Osteocyte (in vitro differentiated cells): ENCODE measurements at places on chromosomes 1 and 21. TPM values are rescaled to one million over a fixed set of nuclear protein-coding genes. Genes with fewer than 3 reads are reported as not detected.
A peak's percentile ranks its signal among the peaks of the same experiment; 100 is the strongest.

F11R gene
- total RNA-seq = 1.4 and 1.5 TPM in 2 replicates

- H3K27ac ChIP-seq = no peak overlapping the region
- no peaks in the 10 kb centered on the region for H3K36me3 ChIP-seq
- no peak overlapping the region for H3K4me3 ChIP-seq
- no peak for DNase-seq
- H3K27me3 ChIP-seq = no peaks in the 10 kb centered on the region
- H3K4me1 ChIP-seq = peaks cover 51% of the 10 kb centered on the region
Observed at GRCh38 chr1:77673030-77673429, 9.4 kb downstream of the ZZZ3 start.

- peaks cover 43% of the 10 kb centered on the region for H3K4me1 ChIP-seq
- H3K36me3 ChIP-seq = peaks cover 7% of the 10 kb centered on the region
- DNase-seq = no peak
Observed at GRCh38 chr1:17094664-17095063, 24.6 kb downstream of the PADI2 start.

GRCh38 chr1:161884475-161884874 lies 118.4 kb downstream of the ATF6 start:
- no peaks in the 10 kb centered on the region for H3K27me3 ChIP-seq
- H3K4me1 ChIP-seq = peaks cover 31% of the 10 kb centered on the region
- no peak for DNase-seq
- H3K4me3 ChIP-seq = peak overlapping the region; percentile 26
- peak overlapping the region; percentile 79 for H3K27ac ChIP-seq

C1orf185 gene
- total RNA-seq = not detected in 2 replicates

DNA sequence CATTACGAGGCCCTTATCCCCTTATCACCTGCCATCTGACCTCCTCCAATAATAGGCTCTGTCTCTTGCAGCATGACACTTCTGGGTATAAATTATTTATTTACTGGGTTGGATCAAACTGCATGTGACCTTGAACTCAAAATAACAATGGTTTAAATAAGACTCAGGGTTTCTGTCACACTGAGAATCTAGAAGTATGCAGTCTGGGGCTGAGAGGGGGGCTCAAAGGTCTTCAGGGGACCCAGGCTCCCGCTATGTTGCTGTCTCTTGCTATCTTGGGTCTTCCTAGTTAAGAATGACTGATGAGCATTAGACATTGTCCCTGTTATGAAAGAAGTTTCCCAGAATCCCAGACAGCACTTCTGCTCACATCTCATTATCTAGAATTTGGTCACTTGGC lies 133.5 kb downstream of the URB2 start:
- no peak overlapping the region for H3K27ac ChIP-seq
- peaks cover 8% of the 10 kb centered on the region for H3K4me1 ChIP-seq
- H3K4me3 ChIP-seq = no peak overlapping the region
- DNase-seq = no peak
- H3K27me3 ChIP-seq = peaks cover 13% of the 10 kb centered on the region
- no peaks in the 10 kb centered on the region for H3K36me3 ChIP-seq

PRRX1 gene
- total RNA-seq = 358 and 376 TPM in 2 replicates

DNA sequence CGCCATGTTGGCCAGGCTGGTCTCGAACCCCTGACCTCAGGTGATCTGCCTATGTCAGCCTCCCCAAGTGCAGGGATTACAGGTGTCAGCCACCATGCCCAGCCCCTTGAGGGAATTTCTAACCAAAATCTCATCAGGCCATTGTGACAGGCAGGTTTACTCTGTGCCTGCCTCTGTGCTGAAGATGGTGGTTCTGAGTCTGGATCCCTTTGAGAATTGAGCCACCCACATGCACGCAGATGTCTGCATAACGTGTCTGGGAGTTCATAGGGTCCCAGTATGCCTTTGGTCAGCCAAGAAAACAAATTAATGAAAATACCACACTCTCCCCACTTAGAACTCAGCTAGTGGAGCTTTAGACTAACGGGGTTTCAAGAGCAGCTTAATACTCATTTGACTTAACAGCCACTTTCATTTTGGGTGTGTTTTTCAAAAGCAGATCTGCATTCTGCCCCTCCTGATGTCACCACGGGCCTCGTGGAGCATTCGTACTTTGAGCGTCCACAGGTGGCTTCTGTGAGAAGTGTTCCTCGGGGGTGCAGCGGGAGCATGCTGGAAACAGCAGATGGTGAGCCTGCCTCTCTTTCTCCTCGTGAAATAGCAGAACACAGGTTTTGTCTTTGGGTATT lies 45.3 kb downstream of the DIP2A start:
- H3K4me1 ChIP-seq = peaks cover 12% of the 10 kb centered on the region
- peaks cover 33% of the 10 kb centered on the region for H3K36me3 ChIP-seq
- H3K27ac ChIP-seq = no peak overlapping the region

DNA sequence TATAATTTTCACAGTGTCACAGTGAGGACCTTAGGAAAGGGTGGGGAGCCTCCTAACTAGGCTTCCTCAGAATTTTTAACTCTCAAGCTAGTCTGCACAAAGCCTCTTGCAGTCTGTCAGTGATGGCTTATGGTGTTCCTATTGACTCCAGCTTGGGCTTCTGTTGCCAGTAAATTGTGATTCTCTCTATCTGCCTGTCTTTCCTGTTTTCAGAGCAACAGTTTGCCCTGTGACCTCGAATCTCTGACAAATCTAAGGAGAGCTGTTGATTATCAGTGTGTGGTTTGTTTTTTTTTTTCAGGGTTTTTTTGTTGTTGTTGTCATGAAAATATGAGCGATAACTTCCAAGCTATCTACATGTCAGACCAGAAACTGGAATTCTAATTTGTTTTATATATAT lies 423.2 kb upstream of the B3GALT2 start:
- no peak overlapping the region for H3K27ac ChIP-seq
- no peak overlapping the region for H3K4me3 ChIP-seq
- peaks cover 2% of the 10 kb centered on the region for H3K36me3 ChIP-seq
- H3K4me1 ChIP-seq = no peaks in the 10 kb centered on the region

GRCh38 chr1:5768014-5768413 lies 224.2 kb downstream of the NPHP4 start:
- H3K36me3 ChIP-seq = no peaks in the 10 kb centered on the region
- no peak overlapping the region for H3K27ac ChIP-seq
- no peak for DNase-seq
- H3K4me3 ChIP-seq = no peak overlapping the region
- no peaks in the 10 kb centered on the region for H3K27me3 ChIP-seq
- no peaks in the 10 kb centered on the region for H3K4me1 ChIP-seq

DNA sequence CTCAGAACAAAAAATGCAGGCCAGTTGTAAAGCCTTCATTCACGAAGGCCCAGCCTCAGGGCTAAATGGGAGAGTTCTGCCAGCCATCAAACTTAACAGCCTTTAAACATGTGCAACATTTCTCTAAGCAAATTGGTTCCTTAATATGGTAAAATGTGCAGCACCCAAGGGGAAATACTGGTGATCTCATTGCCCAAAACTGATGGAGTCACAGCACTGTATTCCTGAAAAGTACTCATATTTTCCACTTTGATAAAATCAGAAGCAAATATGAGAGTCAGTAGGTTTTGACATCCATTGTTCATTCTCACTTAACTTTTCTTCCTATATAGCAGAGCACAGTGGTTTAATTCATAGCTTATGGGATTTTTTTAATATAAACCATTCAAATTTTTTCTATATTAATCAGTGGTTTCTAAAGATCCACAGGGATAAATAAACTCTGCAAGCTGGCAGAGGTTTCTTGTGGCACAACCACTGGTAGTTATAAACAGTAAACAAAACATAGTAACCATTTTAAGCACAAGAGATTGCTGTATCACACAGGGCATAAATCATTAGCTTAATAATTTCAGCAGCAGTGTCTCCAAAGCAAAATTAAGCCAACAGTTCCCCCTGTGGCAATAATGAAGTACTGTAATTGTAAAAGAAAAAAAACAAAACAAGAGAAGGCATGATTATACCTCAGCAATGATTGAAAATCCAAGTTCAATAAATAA lies 106.9 kb upstream of the LYPLAL1 start:
- H3K27ac ChIP-seq = peak overlapping the region; percentile 9
- H3K4me1 ChIP-seq = peaks cover 17% of the 10 kb centered on the region
- DNase-seq = no peak

GRCh38 chr1:50378770-50379169 lies 44.5 kb downstream of the DMRTA2 start:
- no peaks in the 10 kb centered on the region for H3K36me3 ChIP-seq
- H3K4me1 ChIP-seq = no peaks in the 10 kb centered on the region
- H3K27me3 ChIP-seq = peaks cover 8% of the 10 kb centered on the region
- DNase-seq = no peak

DNA sequence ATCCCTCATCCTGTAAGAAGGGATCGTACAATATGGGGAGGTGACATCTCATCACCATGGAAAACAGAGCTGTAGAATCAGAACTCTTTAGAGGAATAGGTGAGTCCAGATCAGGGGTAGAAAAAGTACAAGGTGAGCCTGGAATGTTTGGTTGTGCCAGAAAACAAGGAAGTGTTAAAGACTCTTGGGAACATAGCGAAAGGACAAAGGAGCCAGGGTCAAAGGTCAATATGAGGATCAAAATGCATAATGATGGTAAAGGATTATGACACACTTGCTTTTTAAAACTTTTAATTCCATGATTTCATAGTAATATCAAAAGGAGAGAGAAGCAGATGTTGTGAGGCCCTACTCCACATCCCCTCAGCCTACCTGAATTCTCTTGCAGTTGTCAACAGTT lies 19.2 kb upstream of the TRIM33 start:
- H3K4me3 ChIP-seq = no peak overlapping the region
- H3K36me3 ChIP-seq = no peaks in the 10 kb centered on the region
- no peak overlapping the region for H3K27ac ChIP-seq
- no peak for DNase-seq
- peaks cover 3% of the 10 kb centered on the region for H3K27me3 ChIP-seq

GRCh38 chr1:19926296-19927129 lies 3.1 kb upstream of the PLA2G2E start:
- H3K27me3 ChIP-seq = peaks cover 12% of the 10 kb centered on the region
- DNase-seq = no peak
- H3K36me3 ChIP-seq = no peaks in the 10 kb centered on the region
- H3K4me1 ChIP-seq = no peaks in the 10 kb centered on the region
- H3K27ac ChIP-seq = no peak overlapping the region

CHRM3 gene
- 0.30 and 0.37 TPM in 2 replicates for total RNA-seq

GSTM3 gene
- 33.9 and 41.4 TPM in 2 replicates for total RNA-seq

GRCh38 chr1:228399531-228400236 lies 7.0 kb downstream of the TRIM11 start:
- H3K27ac ChIP-seq = no peak overlapping the region
- peaks cover 29% of the 10 kb centered on the region for H3K36me3 ChIP-seq
- H3K4me1 ChIP-seq = peaks cover 20% of the 10 kb centered on the region
- no peak overlapping the region for H3K4me3 ChIP-seq

CA6 gene
- not detected in 2 replicates for total RNA-seq
